SHP77 treated with DMSO at 0.1 percent for 48 hours (cell line): ENCODE measurements at places on chromosomes 5 and 9.

DNA sequence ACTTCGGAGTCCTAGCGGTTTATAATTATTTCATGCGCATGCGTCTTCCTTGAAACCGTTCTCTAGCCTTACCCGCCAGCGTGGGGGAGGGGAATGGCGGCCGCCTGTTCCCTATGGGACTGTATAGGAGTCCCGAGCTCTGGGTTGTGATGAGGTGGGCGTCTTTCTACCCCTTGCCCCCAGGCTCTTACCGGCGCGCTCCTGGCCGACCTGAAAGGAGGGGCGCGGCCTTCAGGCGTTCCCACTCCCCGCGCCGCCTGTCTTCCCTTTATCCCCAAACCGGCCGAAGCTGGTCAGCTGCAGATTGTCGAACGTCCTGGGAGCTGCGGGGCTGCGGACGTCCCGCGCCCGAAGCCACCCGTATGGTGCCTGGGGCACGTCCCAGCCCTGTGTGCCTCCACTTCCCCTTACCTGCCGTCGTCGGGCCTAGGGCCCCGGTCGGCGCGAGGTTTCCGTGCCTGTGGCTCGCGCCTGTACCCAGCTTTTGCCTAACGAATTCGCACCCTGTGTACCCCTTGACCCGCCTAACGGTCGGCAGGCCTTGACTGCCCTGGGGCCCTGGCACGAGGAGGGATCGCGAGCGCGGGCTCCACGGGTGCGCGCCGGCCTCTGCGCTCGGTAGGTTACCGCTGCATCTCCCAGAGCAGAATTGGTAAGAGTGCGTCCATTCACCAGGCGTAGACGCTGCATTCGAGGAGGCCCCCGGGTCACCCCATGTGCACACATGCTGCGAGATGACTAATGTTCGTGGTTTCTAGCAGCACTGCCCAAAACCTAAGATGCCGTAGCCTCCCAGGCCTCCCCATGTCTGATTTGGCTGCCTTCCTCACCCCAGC lies 653 bp upstream of the HNRNPH1 start:
- no peak for DNase-seq

DNA sequence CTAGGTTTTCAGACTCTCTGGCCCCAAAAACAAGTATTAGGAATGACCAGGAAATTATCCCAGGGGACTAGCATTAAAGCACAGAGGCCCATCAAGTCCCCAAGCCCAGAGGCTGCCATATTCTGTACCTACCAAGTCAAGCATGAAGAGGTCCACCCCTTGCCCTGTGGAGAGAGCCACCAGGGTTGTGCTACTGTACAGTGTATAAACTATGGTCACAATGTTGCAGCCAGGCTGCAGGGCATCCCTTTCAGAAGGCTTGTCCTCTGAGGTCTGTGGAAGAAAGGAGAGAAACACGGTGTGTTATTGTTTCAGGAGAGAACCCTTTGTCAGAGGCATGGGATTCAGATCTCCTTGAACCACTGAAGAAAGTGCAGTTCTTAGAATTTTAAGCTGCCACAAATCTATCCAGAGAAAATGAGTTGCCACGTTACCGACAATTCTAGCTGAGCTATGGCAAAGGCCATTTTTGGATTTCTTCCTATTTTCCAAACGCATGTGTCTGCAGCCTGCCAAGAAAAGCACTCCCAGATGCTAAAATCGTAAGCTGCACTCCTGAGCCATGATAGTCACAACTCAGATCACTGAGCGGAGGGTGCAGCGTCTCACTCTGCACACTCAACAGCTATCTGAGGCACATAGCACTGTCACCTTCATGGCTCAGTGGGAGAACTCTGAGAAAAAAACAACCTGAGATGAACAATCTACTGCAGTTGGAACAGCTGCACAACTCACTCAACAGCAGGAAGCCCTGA lies 45.5 kb upstream of the SPATA31E1 start:
- DNase-seq: no peak

DNA sequence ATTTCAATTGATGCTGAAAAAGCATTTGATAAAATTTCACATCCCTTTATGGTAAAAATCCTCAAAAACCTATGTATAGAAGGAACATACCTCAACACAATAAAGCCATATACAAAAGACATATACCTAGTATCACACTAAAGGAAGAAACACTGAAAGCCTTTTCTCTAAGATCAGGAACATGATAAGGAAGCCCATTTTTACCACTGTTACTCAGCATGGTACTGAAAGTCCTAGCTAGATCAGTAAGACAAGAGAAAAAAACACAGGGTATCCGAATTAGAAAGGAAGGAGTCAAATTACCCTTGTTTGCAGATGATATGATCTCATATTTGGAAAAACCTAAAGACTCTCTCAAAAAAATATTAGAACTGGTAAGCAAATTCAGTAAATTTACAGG lies 350.2 kb upstream of the PDE4D start:
- DNase-seq: no peak

DNA sequence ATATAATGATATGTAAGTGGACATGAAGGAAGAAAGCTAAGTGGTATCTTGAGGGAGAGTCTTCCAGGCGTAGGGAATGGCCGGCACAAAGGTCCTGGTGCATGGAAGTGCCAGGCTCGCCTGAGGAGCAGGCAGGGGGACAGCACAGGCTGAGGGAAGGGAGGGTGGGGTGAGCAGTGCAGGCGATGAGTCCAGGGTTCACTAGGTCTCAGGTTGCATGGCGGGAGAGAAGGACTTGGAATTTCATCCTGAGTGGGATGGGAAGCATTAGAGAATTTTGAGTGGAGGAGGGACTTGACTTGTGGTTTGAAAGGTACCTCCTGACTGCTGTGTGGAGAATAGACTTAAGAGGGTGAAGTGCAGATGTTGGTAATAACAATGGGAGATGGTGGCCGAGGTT lies 268.9 kb downstream of the ARHGEF28 start:
- DNase-seq: no peak

DNA sequence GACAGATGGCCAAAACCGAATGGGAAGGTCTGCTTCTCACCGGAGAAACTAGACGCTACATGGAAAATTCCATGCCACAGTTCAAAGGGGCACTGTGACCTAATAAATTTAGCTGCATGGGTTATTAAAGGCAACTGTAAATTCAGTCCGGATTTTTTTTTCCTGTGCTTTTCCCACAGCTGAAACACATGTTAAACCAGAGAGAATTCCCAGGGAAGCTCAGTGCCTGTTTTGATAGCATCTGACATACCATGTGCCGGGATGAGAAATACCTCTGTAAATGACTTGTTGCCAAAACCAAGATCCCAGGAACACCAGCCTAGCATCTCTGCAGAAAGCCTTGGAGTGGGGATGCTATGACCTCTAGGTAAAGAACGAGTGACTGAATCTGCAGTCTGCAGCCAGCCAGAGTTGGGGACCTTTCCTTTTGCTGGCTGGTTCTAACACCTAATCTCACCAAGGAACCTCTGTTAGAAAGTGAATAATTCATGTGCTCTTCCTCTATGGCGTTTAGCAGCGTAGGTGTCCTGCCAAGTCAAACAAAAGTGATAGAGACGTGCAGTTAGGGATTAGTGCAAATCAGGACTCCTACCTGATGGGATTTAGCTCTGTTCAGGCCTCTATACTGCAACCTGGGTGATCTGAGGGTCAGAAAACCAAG lies 77.9 kb downstream of the SLIT3 start:
- DNase-seq: no peak

- no peak for DNase-seq
Measured at GRCh38 chr9:35774907-35775635, 16.3 kb upstream of the NPR2 start.

GRCh38 chr5:20446121-20446520 lies 458.1 kb upstream of the CDH18 start:
- no peak for DNase-seq

- no peak for DNase-seq
Measured at GRCh38 chr9:27423915-27424710, 100.0 kb upstream of the IFNK start.

DNA sequence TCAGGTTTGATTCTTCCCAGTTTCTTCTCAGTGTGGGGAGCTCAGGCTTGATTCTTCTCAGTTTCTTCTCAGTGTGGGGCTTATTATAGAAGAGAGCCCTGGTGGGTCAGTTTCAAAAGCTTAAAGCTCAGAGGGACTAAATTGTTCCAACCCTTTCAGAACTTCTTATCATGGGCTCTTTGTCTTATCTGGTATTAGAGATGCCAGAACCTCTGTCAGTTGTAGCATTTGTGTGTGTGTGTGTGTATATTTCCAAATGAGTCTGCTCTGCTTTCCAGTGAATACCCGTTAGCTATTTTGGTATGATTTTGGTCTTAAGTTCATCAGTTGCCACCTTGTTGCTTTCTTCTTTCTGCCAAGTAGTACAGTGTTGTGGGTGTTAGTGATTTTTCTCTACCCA lies 21.8 kb downstream of the TMEM38B start:
- DNase-seq: no peak

DNA sequence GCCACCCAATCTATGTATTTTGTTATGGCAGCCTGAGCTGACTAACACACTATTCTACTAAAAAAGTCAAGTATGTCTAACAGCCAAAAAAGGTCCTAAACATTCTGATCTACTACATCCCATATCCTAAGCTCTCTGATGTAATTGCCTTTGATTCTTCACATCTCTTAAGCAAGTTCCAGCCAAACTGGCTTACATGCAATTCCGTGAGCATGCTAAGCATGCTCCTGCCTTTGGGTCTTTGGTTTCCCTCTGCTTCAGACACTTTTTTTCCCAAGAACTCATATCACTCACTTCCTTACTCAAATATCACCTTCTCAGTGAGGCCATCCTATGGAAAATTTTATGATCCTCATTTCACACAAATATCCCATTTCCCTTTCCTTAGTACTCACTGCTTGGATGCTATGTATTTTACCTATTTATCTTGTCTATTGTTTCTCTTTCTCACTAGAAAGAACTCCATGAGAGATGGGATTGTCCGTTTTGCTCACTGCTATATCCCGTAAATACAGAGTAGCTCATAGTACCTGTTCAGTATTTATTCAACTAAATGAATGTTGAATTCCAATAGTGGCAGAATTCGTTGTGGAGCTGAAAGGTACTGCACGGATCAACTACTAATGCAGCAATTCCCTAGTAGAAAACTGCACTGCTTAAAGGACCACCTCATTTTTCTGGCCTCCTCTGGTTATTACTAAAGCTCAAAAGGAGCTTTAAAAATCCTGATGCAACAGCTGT lies 2.3 kb upstream of the SLC12A2 start:
- no peak for DNase-seq

GRCh38 chr9:114501796-114502682 lies 3.2 kb downstream of the WHRN start:
- peak; percentile 32 for DNase-seq

DNA sequence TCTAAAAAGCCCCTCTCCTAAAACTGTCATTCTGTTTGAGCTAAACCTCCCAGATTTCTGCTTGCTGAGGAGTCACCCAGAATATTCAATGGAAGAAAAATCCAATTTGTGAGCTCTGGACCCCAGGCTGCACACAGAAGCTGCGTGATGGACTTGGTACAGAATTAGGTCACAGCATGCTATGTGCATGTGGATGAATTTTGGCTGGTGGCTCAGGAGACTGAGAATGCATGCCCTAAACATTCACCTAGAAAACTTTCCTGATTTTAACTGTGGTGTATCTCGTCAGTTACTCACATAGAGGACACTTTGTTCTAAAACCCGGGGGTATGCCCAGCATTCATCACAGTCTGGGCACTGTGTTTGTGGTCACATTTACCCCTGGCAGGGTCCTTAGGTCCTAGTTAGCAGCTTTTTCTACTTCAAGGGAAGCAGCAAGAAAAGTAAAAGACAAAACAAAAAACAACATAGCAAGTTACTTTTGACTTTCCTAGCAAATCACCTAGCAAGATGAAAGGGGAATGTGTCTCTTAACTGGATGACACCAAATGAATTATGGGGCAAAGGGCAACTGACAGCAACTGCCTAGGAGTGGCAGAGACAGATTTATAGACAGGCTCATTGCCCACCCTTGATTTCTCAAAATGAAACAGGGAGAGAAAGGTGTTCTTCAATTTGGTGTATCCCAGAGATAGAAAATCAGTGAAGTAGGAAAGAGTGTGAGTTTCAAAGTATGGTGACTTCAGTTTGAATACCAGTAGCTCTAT lies 8.3 kb upstream of the SHROOM1 start:
- DNase-seq: no peak

DNA sequence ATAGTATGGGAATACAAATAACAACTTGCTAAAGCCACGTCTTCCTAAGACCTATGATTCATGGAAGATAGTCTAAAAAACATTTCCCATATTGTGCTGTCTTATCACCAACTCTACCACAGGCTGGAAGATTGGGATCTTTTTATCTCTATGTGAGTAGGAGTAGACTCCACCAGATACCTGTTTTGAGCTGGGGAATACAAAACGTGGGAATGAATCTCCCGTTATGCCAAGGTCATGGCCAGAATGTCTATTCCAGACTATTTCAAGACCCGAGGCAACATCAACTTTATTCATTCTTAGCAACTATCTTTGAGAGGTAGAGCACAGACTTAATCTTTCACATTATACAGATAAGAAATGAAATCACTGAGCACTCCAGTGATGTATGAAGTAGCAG lies 2350.9 kb upstream of the WWC1 start:
- DNase-seq: no peak
